Activated naive CD4-positive, alpha-beta T cell (primary cell): ENCODE measurements at places on chromosomes 16 and 17.

DNA sequence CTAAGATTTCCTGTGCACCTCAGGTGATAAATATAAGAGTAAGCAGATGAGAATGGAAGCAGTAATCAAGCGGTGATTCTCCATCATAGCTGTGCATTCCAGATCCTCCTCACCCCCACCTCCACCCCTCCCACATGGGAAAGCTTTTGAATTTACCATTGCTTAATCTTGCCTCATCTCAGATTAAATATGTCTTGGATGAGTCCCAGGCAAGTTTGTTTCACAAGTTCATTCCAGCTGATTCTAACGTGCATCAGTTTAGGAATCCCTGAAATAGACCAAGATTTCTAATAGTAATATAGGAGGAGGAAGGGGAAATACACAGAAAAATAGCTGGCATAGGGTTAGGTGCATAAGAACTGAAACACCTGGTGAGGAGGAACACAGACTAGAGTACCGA lies 396.2 kb upstream of the KIF2B start:
- DNase-seq, result no peak

- DNase-seq, result no peak
Measured at GRCh38 chr17:3809135-3809534, 8.1 kb upstream of the ITGAE start.

GRCh38 chr17:47873200-47874090 lies 22.5 kb upstream of the SP6 start:
- no peak for DNase-seq

DNA sequence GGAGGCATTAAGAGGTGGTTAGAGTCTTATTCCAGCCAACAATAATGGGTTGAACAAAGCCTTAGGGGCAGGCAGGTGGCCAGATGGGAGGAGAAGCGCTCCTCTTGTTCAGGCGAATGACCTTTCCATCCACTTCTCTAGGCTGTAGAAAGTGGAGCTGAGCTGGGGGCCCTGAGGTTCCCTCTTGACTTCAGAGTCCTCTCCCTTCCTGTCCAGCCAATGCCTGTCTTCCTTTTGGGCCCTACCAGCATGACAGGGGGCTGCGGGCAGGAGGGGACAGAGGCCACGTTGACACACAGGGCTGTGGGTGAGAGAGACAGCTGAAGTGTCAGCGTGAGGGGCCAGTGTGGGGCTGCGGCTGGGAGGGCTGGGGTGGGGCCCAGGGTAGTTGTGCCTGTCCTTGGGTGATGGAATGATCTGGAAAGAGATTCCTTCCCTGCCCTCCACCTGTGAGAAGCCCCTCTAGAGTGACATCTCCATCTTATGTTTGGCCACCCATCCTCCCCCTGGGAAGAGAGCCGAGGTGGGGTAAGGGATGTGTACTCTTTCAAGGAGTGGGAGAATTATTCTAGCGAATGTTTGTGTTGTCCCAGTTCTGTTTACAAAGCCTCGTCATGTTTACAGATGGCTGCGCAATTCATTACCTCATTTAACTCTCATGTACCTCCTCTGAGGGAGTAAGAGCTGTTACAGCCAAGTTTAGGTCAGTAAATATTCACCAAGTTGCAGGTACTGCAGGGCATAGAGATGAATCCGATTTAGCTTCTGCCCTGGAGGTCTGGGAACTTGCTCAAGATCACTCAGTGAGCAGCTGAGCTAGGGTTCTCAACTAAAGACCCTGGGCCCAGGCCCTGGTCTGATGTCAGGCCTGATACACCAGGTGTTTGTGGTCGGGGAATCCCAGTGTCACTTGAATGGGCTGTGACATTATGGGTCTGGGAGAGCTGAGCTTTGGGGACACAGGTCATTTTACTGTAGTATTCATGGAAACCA lies 3.3 kb downstream of the ERBB2 start:
- DNase-seq, result no peak

- no peak for DNase-seq
Measured at GRCh38 chr16:57791893-57792461, 10.3 kb downstream of the KIFC3 start.

DNA sequence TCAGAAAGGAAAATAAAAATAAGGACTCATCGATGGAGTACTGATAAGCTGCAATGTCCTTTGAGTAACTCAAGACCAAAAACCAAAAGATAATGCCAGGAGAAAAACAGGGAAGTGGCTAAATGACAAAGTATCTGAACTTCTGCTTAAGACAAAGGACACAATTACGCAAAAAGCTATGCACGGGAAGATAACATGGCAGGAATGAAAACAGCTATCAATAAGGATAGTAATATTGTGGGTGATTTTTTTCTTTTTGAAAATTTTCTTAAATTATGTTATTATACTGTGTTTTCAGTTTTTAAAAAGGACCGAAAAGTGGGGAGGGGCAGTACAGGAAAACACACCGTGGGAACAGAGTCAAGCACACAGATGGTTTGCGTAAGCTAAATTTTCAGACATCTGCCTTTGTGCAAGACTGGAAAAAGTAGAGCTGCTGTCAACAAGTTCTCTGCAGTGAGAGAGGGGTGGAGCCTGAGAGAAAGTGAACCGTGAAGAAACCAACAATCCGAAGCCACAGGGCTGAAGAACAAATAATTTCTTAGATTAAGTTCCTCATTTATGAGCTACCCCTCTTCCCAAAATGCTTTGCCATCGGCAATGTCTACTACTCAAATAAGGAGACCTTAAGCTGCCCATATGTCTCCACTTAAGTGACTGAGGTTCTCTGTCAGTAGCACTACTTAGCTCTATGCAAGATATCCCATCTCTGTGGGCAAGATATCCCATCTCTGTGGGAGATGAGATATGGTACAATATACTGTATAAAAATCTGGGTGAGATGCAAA lies 99.9 kb upstream of the CORO6 start:
- DNase-seq, result no peak

DNA sequence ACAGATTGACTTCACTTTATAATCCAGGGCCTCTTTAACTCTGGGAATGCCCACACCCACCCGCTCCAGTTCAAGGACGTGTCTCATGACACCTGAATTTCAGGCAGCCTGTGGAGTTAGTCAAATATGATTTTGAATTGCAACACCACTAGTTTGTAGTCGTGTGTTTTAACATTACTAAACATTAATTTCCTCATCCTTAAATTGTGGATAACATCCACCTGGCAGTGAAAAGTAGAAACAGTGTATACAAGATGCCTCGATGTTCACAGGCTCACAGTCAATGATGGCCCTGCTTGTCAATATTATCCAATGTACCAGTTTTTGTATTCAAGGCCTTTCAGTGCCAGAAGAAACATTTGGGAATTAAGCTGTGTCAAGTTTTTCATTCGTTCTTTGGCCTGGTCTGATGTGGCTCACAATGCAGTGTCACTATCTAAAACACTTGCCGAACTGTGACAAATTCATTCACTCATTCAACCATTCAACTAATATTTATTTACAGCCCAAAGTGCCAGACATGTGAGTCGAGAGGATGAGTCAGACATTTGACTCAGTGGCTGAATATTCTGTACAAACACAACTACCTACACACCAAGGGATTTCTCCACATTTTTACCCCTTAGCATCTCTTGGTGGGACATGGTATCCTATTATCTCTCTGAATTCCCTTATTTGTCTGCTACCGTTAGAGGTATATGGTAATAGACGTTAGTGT lies 1.4 kb downstream of the MEIOB start:
- DNase-seq, result no peak

- DNase-seq, result no peak
Measured at GRCh38 chr16:65702707-65703402, 581.0 kb upstream of the CDH11 start.

- no peak for DNase-seq
Measured at GRCh38 chr16:12390644-12391043, 413.0 kb downstream of the CPPED1 start.

DNA sequence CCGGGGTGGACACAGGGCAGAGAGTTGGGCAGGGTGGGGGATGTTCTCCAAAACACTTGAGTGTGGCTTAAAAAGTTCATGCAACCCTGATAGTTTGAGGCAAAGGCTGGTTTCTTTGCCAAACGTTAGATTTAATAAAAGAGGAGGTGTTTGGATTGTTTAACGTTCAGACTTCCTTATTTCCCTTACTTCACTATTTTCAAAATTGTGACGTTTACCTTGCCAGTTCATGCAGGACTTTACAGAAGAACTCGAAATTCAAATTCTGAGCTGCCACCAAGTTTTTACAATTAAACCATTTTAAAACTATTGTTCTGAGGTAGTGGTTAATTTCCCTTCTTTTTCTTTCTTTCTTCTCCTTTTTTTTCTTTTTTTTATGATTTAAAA lies 5.5 kb downstream of the SEC14L1 start:
- no peak for DNase-seq

GRCh38 chr16:24778671-24779070 lies 49.2 kb downstream of the TNRC6A start:
- DNase-seq, result no peak

DNA sequence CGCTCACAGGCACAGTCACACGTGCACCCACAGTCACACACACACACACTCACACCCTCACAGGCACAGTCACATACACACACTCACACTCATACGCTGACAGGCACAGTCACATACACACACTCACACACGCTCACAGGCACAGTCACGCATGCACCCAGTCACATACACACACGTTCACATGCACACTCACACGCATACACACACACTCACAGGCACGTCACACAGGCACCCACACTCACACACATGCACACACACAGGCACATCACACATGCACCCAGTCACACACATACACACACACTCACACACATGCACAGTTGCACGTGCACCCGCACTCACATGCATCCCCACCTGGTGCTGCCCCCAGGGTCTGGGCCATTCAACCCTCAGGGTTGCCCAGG lies 46.1 kb upstream of the CBFA2T3 start:
- no peak for DNase-seq

DNA sequence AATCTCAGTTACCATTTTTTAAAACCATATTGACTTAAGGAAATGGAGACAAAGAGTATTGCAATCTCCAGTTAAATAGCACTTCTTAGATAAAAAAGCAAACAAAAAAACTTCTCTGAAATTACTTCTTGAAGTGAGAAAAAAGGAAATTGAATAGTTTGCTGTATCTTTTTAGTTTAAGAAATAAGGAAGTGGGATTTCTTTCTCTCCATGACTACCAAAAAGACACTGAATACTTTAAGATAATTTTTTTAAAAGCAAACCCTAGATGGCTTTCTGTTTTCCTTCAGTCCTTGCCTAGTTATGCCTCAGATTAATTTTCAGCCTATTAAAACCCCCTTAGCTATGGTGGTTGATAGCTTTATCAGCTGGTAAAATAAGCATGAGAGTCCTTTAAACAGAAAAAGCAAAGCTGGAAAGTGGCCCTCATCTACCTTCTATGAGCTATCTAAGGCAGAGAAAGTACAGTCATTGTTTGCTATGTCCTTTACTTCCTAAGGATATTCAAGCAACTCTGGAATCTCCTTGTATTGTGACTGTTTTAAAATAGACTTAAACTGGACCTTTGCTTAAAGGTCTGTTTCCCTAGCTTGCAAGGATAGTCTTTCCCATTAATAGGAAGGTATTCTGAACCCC lies 28.6 kb downstream of the TPPP3 start:
- DNase-seq, result no peak

GRCh38 chr17:63500543-63501390 lies 22.4 kb upstream of the KCNH6 start:
- no peak for DNase-seq

DNA sequence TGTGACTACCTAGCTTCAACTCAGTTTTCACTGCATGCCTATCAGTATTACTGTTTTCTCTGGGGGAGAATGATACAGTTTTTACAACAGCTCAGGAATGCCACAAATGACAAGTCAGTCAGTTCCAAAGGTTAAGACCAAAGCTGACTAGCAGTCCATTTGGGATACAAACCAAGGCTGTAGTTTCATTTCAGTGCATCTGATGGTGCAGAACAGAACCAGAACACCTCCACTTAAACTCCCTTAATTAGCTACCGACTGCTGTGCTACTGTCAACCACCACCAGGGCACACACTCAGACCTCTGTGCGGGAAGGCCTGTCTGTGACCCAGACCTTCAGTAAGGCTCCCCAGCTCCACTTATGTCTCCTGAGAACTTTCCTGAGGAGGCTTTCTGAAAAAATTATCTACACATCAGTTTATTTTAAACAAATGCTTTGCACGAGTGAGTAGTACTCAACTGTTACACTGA lies 20.4 kb downstream of the NFE2L1 start:
- no peak for DNase-seq
